RWPE2 (cell line): ENCODE measurements at places on chromosomes 4 and X.

- DNase-seq: no peak
Observed at GRCh38 chrX:153565996-153566580, 32.9 kb downstream of the CCNQ start.

GRCh38 chrX:112197840-112198239 is 115.3 kb upstream of the TRPC5 start:
- DNase-seq: no peak

DNA sequence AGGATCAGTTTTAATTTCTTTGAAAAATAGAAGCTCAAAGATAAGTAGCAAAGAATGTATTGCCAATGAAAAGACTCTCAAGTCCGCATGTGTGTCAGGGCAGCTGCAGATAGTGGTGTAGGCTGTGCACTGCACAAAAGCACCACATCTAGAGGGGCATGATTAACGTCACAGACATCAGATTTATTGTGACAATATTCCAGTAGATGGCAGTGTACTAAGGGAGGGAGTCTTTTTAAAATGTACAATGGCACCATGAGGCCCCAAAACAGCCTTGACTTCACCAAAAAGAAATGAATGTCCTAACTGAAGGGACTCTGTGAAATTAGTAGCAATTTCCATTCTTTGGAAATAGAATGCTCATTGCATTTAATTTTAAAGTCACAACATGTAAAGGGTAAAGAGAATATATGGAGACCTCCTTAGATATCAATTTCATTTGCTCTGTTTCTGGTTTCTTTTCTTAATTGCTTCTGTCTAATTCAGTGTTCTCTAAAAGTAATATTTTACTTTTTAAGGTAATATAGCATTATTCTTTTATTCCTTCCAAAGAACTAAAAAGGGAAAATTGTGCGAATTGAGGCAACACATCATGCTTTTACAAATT is 98.4 kb downstream of the ZNF827 start:
- no peak for DNase-seq

DNA sequence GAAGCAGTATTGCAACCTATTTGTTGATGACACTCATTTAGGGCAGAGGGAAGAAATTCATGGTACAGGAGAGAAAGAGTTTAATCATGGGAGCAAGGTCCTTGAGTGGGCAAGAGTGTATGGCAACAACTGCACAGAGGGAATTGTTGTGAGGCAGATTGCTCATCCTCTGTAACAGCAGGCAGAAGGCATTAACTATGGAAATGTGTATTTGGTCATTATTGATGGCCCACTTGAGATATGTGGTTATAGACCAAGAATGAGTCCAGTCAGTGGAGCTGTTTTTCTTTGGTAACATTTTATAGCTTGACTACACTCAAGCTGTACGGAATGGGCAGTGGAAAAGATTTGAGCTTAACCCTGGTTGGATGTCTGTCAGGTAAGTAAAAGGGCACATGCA is 15.9 kb downstream of the PLRG1 start:
- DNase-seq: no peak

DNA sequence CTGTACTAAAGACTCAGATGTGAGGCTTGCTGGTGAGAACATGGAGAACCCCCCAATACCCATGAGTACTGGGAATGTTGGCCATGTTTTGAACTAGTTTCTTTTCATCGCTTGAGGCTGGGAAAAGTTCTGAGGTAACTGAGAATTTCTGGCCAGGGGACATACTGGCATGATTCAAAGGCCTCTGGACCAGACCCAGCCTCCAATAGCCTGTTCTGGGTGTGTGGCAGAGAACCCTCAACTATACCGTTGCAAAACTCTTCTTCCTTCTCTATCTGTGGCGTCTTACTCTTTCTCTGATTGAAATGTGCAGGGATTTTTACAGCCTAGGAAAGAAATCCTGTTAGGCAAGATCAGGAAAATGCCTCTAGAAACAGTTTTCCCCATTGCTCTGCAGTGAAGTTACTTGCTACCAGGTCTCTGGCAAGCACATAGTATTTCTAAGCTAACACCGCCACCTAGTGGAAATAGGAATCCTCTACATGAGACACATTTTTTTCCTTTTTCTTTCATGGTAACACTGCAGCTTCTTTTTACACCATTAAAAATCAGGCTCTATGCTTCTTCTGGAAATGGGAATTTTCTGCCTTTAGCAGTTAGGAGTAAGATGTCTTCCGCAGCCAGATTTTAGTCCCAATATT is 170.7 kb upstream of the ZCCHC13 start:
- DNase-seq: no peak

- DNase-seq: no peak
Observed at GRCh38 chrX:136214551-136214950, 36.6 kb downstream of the MAP7D3 start.
